ENCODE measurements at places on chromosomes 5 and 9.

DNA sequence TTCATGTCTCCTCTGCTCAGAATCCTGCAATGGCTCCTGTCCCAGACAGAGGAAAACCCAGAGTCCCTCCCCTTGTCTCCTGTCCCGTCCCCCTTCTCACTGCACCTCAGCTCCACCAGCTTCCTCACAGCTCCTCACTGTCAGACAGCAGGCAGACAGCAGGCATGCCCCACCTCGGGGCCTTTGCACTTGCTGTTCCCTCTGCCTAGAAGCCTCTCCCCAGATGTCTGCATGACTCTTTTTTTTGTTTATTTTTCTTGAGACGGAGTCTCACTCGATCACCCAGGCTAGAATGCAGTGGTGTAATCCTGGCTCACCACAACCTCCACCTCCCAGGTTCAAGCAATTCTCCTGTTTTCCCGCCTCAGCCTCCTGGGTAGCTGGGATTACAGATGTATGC lies 8.8 kb upstream of the SLC6A7 start:
- no peak for DNase-seq

DNA sequence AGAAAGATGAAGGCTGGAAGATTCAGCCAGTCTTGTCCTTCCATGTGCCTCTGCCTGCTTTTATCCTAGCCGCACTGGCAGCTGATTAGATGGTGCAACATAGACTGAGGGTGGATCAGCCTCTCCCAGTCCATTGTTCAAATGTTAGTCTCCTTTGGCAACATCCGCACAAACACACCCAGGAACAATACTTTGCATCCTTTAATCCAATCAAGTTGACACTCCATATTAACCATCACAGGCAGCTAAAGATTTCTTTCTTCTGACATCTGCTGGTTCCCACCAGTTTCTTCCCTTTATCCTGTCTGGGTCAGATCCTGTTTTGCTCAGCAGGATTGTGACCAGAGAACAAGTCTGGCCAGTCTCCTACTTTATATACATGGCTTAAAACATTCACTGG lies 276.5 kb upstream of the TYRP1 start:
- DNase-seq = no peak

DNA sequence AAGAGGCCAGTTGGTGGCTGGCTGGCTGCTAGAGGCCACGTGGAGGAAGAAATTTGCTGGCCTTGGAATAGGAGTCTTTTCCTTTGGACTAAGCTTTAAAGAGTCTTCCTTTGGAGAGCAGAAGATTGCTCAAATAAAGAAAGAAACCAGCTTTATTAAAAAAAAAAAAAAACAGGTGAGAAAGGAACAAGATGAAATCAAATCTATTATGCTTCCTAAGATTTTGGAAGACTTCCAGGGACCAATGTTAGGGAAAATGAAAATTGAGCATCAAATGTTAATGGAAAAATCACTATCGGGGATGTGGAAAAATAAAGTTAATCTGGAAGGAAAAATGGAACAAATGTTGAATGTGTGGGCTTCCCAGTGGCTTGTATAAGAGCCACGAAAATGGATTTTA lies 153.1 kb downstream of the TTC39B start:
- no peak for DNase-seq

DNA sequence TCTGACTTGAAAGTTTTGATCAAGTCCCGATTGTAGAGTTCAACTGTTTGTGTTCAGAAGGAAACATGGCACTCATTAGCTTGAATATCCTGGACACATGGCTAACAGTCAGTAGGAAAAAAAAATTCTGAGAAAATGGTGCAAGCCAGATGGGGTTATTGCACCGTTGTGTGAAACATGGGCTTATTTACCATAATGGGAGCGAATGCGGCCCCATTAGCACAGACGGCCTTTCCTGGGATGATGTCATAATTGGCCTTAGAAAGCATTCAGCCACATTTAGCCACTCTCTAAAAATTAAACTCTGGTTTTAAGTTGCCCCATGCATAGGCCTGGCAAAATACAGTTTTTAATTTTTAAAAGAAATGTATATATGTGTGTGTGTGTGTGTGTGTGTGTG lies 112.1 kb downstream of the IRX2 start:
- DNase-seq = no peak

Measured in CD4-positive, alpha-beta T cell treated with Interleukin-21 for 1 hour (primary cell).